NCI-H2171 treated with DMSO at 0.1 percent for 48 hours (cell line): ENCODE measurements at places on chromosomes 1 and 21.

DNA sequence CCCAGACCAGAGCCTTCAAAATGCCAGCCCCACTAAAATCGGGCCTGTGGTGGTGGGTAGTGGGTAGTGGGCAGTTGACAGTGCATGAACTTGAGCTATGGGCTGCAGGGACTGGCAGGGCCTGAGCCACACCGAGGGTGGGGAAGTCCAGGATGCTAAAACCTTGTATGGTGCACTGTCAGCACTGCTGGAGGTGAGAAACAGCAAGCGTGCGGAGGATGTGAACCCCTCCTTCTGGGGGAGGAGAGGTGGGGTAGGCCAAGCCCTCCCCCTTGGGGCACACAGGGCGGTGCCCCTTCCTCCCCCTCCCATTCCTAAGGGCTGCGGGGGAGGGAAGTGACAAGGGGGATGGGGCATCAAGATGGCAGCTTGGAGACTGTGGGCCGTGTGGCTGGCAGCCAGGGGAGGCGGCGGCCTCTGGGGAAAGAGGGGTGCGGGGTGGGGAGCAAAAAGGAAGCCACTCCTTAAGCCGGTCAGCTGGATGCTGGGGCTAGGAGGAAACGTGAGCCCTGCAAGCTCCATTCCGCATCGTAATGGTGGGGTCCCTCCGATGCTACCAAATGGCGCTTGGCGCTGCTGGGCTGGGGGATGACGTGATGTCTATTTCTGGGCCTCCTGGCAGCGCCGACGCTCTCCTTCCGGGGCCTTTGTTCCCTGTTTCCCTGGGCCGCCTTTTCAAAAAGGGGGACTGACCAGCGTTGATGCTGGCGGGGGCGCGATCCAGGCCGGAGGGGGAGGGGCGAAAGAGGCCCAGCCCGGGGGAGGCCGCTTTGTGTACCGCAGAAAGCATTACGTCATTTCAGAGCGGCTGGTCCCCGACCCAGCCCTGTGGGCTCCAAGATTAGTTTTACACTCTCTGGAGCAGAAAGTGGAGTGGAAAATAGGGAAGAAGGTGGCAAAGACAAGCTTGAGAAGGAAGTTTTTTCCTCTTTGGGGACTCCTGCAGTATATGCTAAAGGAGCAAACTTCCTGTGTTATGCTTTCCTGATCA, 809 bp downstream of the SYT11 start:
- DNase-seq: peak; percentile 97

DNA sequence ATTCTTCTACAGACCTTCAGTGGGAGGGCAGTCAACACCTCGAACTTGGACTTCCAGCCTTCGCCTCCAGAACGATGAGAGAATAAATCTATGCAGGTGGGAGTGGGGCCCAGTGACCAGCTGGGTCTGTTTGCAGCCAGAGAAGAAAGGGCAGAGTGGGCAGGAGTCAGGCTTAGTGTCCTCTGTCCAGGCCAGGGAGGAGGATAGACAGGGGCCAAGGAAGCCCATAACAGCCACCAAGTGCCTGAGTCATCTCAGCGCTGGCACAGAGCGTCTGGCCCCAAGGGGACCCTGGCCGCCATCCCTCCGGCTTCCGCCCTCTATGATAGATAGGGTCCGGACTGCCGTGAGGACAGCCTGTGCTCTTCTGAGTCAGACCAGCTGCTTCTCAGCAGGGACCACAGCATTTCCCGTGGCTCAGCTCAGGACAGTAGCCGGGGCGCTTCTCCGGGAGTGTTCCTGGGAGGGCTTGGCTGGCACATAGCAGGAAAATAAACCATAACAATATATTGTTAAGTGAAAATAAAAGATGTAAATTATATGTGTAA, 133.1 kb upstream of the C1orf174 start:
- no peak for DNase-seq

DNA sequence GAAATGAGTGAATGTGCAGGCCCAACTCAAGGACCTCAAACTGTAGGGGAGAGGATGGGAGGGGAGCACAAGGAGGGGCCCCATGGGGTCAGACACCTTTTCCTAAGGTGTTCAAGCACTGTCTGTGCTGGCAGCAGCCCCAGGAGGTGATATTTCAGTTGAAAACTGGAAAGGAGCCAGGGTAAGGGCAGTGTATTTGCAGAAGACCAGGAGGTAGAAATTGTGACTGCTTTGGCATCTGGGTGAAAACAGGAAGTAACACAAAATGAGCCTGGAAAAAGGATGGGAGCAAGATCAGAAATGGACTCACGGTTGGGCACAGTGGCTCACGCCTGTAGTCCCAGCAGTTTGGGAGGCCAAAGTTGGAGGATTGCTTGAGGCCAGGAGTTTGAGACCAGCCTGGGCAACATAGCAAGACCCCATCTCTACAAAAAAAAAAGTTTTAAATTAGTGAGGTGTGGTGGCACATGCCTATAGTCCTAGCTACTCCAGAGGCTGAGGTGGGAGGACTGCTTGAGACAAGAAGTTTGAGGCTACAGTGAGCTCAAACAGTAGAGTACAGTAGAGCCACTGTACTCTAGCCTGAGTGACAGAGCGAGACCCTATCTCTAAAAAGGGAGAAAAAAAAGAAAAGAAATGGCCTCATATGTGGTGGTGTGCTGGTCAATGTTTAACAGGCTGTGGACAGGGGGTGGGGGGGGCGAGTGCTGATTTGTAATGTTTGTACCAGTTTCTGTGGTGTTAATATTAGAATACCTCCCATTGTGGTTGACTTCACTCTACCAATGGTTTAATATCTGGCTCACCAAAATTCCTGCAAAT, 76.2 kb upstream of the ANGPTL1 start:
- peak; percentile 44 for DNase-seq

DNA sequence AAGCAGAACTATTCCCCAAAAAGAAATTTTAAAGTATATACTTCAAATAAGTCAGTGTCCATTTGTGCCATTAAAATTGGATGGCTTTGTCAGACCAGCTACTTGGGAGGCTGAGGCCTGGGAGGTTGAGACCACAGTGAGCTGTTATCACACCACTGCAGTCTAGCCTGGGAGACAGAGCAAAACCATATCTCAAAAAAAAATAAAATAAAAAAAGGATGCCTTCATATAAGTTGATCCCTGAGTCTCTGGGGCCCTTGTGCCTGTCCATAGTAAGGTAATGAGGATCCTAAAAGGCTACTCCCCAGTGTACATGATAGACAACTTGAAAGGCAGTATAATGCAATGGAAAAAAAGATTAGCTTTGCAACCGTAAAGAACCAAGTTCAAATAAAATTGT, 81.2 kb upstream of the BARHL2 start:
- DNase-seq: no peak

- no peak for DNase-seq
These were observed 64.6 kb downstream of the RUNX1 start for GRCh38 chr21:34984356-34985058.

GRCh38 chr1:45122724-45123123, 83.7 kb downstream of the ZSWIM5 start:
- DNase-seq: no peak

DNA sequence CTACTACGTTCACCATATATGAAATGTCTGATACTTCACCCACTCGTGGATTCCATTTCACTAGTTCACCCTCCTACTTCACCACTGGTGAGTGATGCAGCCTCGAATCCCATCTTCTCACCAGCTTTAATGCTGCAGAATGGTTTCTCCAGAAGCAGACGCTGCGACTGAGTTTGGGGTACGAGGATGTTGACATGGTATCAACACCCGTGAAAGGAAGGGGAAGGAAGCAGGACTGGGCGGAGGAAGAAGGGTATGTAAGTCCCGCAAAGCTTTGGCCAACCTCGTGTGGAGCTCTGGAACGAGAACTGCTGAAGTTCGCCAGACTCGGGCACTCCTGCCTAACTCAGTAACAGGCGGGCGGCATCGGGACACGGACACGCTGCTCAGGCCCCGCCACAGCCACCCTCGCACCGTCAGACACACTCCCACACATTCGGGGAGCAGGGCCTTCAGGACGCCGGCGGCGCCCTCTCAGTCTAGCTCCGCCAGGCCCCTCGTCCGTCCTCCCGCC, 833 bp upstream of the DIP2A start:
- no peak for DNase-seq

DNA sequence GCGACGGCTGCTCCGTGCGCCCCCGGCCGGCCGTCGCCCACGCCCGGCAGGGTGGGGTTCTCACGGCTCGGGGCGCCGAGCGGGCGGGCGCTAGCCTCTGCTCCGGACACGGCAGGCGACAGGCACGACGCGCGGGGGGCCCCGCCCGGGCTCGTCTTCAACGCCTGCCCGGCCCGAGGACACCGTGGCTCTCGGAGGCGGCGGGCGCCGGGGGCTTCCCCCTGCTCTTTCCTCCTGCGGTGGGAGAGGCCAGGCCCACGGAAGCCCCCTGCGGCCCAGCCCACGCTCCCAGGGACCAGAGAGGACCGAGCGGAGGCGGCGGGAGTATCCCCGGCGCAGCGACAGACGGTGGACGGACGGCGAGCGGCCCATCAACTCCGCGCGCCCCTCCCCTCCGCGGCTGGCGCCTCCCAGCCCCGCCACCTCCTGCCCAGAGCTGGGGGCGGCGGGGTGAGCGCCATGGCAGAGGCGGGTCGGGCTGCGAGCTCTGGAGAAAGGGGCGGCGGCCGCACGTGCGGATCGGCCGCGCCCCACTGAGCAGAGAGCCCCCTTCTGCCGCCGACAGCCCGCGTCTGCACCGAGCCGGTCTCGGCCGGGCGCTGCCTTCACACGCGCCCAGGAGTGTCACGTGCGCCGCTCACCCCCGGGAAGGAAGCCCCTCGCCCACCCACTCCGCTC, at the start of the genes SHE and TDRD10:
Gene SHE, minus strand, starts transcription at position 347 of the 678 bp plus-strand sequence. CDS start 386 bp downstream, outside the sequence.
Gene TDRD10, plus strand, starts transcription at position 154 of the 678 bp plus-strand sequence. CDS start 4,685 bp downstream, outside the sequence.
- no peak for DNase-seq

DNA sequence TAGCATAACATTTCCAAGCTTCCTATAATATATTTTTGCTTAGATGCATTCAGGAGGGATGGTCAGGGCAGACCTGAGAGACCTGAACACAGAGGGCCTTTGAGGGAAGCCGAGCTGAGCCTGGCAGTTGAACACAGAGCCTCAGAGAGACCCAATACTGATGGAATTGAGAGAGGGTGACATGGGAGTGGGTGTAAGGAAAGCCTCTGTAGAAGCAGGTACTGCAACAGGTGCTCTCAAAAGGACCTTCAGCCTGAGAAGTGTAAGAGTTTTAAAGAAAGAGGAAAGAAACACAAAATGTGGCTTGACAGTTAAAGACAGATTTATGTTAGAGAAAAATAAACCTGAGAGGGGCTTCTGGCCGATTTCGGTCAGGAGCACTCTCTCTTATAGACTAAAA, 73.9 kb upstream of the PGBD5 start:
- no peak for DNase-seq

GRCh38 chr1:77845951-77846350, 42.5 kb upstream of the NEXN start:
- DNase-seq: no peak

GRCh38 chr1:35122311-35122710, 43.1 kb downstream of the ZMYM1 start:
- no peak for DNase-seq

GRCh38 chr1:217456261-217456660, 174.6 kb downstream of the GPATCH2 start:
- no peak for DNase-seq

DNA sequence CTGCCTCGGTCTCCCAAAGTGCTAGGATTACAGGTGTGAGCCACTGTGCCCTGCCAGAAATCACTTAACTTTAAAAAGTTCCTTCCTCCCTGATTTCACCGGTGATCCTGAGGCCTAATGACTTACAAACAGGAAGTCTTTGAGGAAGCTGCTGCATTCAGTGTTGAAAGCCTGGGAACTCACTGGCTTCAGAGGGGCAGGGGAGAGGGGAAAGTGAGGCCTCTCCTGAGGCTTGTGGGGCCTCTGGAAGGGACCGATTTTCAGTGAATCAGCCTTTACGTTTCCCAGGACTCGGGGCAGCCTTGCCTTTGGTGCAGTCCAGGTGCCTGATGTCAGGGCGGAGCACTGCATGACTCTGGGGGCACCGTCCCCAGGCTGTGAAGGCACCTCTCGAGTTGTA, 30.1 kb upstream of the ARHGEF10L start:
- no peak for DNase-seq

- DNase-seq: peak; percentile 25
These were observed 3.4 kb upstream of the LAMC1 start for GRCh38 chr1:183019860-183020259.

GRCh38 chr1:50108497-50109059, at the start of gene ELAVL4:
Gene ELAVL4 (plus strand): TSS chr1:50108920. CDS start chr1:50109190, 270 bp downstream.
- DNase-seq: peak; percentile 98

- no peak for DNase-seq
These were observed 50.7 kb upstream of the TNFSF4 start for GRCh38 chr1:173257805-173258204.

DNA sequence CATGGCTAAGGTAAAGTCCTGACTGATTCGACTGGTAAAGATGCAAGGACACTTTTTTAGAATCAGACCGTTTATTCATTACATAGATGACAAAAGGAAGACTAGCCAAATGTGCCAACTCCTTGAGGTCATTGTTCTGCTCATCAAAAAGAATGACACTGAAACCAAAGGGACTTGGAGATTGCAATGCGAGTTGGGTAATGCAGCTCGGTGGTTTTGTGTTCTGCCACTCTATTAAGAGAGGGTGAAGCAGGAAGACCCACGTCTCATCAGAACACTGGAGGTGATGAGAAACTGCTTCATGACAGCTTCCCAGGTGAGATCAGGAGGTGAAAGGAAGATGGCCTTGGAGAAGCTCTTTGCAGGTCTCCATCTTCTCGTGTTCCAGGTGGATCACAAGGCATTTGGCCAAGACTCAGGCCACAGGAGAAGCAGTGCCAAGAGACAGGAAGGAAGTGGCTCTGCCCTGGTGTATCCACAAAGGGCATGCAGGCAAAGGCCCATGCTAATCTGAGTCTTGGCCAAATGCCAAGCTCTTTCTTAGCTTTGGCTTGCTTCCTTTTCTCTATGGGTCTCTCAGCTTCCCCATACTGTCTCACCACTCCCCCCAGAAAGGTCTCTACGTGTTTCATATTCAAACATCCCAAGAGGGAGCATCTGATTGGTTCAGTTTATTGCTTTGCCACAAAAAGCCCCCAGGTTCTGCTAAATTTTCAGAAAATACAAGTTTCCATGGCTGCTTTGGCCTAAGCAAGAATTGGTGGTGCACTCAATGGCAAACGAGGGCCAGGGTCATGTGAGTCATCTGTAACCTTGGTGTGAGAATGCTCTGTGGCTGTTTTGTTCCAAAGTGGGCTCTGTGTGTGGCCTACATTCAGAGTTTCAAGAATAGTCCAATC, 5.7 kb upstream of the CCT8 start:
- no peak for DNase-seq

GRCh38 chr1:39104158-39105060, 78.3 kb downstream of the NDUFS5 start:
- no peak for DNase-seq
